ENCODE measurements at places on chromosomes 5 and 9.

DNA sequence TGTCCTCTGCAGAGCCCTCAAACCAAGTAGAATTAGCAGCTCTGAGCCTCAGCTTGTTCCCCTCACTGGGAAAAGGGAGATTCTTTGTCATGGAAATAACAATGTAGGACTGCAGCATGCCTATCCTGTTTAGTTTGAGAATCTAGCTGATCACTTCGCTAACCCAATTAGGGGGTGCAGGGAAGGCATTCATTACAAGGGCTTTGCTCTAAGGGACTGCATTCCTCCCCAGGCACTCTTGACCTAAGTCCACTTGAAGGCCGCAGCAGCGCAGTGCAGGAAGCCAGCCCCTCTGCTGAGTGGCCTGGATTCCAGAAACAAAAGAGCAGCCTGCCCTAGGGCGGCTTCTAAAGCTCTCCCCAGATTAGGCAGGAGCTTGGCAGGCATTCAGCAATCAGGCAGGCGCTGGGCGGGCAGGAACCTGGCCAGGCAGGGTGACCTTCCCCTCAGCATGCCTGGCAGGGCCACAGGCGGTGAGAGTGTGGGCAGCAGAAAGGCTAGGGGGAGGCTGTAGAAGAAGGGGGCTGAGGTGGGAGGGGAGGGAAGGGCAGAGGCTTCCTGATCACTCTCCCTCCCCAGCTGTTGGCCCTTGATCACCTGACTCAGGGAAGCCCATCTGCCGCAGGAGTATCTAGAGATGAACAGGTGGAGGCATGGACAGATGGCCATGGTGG is 24.8 kb downstream of the CCNJL start:
- DNase-seq = peak; percentile 93

- no peak for DNase-seq
These were observed 26.9 kb downstream of the BICD2 start for GRCh38 chr9:92737611-92738299.

DNA sequence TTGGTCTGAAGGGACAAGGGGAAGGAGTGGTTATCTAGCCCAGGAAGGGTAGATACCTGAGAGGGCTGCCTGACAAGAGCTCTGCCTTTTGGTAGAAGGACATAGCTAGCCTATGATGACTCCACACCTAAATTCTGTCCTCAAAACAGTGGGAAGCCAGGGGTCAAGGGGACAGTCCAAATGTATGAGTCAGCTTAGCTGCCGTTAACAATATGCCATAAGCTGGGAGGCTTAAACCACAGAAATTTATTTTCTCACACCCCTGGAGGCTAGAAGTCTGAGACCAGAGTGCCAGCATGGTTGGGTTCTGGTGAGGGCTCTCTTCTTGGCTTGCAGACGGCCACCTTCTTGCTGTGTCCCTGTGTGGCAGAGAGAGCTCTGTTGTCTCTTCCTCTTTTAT is 306.4 kb downstream of the NTRK2 start:
- DNase-seq = no peak

- DNase-seq = no peak
These were observed 30.2 kb downstream of the WDR36 start for GRCh38 chr5:111122398-111122797.

GRCh38 chr9:36441966-36442365 is 41.9 kb upstream of the RNF38 start:
- no peak for DNase-seq

GRCh38 chr5:120808606-120809005 is 344.5 kb downstream of the PRR16 start:
- no peak for DNase-seq

GRCh38 chr5:171604195-171604594 is 181.4 kb upstream of the SMIM23 start:
- DNase-seq = no peak

GRCh38 chr5:16866795-16867576 is 69.1 kb downstream of the MYO10 start:
- peak; percentile 75 for DNase-seq

GRCh38 chr5:132011622-132012343 is at the start of gene ACSL6:
ACSL6 (minus strand) TSS chr5:132011658; CDS start chr5:132011553, 105 bp downstream.
- DNase-seq = peak; percentile 81

DNA sequence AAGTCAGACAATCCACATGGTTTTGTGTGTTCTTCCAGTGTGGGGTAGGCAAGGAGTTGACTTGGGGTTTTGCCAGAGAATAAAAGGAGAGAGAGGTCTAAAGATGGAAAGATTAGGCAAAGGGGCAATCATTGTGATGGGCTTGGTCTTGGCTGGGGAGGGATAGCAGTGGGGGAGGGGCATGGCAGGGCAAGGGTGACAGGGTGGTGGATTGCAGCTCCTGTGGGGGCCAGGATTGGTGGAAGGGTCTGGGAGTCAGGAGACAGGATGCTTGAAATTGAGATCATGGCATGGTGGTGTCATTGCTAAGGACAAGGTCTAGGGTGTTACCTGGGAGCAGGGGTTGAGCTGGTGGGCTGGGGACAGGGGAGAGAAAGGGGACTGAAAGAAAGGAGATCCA is 57.6 kb downstream of the ZNF618 start:
- DNase-seq = no peak

GRCh38 chr9:116325924-116326323 is 172.3 kb downstream of the PAPPA start:
- no peak for DNase-seq

GRCh38 chr5:88665750-88666215 is 217.2 kb downstream of the MEF2C start:
- peak; percentile 84 for DNase-seq

- no peak for DNase-seq
These were observed 39.8 kb downstream of the SLC35D2 start for GRCh38 chr9:96343515-96344360.

DNA sequence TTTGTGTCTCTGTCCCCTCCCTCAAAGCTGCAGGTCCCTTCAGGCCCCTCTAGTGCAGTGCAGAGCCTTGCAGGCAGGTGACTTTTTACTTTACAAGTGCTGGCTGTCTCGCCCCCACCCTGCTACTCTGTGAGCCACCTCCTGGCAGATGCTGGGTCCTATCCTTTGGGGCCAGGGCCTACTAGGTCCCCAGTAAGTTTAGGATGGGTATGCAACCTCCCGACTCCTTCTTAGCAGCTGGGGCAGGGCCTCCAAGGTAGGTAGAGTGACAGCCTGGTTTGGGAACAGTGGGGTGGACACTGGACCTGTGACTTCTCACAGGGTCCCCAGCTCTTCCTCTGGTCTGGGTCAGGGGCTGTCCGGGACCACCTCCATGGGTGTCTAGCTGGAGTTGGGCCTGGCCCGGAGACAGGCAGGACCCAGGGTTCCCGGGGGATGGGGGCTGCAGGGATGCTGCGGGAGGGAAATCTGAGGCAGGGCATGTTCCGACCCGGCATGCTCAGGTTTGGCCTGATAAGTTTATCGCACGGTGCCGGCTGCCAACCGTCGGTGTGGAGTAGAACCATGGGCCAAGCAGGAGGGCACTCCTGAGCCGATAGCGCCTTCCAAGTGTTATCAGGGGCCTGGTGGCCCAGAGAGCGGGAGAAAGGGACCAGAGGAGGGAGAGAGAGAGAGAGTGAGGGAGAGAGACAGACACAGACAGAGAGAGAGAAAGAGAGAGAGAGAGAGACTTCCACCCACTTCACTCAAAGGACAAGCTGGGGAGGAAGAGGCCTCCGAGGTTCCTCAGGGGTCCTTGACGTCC is 20.5 kb downstream of the GFI1B start:
- DNase-seq = peak; percentile 60

DNA sequence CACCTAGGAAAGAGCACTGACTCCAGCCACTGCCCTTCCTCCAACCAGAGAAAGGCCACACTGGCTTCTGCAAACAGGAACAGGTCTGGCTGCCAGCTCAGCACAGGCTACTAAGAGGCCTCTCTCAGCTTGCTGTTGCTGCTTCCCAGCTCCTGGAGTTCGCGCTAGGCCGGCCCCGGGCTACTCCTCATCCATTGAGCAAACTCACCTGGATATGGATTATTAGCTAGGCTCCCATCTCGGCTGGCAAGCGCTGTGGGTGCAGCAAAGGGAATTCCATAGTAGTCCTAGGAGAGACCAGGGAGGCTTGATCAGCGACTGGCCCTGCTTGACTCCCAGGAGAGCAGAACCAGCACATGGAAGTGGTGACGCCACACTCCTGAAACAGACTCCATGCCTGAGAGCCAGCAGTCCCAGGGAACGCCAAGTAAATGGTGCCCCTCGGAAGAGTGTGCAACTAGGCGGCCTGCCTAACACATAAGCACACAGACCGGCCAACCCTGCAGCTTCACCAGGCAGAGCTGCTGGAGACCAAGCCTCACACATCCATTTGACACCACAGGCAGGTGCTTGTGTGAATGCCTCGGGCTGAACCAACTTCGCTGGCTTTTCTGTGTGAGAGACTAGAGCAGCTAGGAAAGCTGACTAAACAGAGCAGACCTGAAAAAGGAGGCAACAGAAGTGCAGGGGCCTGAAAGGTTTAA is 107.2 kb downstream of the UBE2R2 start:
- DNase-seq = peak; percentile 40

All from endodermal cell (in vitro differentiated cells).